Omental fat pad (tissue), 4 donors: ENCODE measurements at places on chromosomes 2 and 18. TPM values are rescaled to one million over a fixed set of nuclear protein-coding genes. Genes with fewer than 3 reads are reported as not detected.

The GPR75 gene
- 8.9 TPM for total RNA-seq

The M1AP gene
- total RNA-seq, result 0.88 TPM

The ELOA2 gene
- not detected for total RNA-seq

DNA sequence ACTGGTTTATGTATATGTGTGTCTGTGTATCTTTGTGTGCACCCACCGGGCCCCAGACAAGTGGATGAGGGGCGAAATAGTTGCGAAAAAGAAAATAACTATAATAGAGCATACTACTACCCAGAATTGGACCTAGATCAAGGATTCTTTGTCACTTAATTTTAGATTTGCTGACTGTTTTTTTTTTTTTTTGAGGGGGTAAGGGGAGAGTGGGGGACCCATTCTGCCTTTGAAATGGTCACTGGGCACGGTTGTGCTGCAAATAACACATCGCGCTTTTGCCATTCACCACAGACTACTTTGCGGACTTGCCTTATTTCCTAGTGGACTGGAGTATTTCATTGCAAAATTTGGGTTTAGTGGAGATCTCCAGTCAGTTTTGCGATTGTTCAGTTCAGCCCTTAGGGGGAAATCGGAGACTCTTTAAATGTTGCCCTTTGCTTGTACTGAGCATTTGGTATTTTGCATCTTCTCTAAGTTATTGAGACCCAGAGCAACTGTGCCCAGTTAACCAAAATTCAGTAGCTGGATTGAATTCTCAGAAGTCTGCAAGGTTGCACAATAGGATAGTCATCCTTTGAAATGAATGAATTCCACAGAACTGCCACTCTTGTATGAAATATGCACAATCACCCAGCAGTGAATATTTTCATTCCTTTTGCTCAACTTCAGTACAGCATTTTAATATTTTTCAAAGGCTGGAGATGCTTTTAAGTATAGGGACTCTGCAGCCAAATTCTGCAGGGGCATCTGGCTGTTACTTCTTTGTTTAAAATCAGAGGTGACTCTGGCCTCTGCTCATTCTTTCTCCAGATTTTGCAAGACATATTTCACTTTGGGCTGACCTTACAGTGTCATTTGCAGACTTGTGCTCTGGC is 2.9 kb downstream of the TRIB2 start:
- DNase-seq, result no peak

DNA sequence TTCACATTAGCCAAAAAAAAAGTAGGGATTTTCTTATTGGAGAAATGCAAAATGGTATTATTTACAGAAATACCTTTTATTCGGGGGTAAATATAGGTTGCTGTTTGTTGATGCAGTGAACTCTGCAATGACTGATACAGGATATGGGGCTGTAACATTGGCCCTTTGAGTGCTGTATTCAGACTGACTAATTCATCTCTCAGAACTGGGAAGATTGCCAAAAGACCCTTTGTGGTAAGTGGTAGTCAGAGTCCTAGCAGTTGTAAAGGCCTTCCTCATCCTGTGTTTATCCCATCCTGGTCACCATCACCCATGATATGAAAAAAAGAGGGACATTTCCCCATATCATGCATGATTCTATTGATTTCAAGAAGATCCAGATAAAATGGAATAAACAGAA is 14.0 kb upstream of the DCC start:
- no peak for DNase-seq

GRCh38 chr2:138640921-138641676 is 139.1 kb downstream of the NXPH2 start:
- DNase-seq, result no peak

The TP53I3 gene
- 44.9 TPM for total RNA-seq

The GAREM2 gene
- total RNA-seq, result 1.8 TPM

DNA sequence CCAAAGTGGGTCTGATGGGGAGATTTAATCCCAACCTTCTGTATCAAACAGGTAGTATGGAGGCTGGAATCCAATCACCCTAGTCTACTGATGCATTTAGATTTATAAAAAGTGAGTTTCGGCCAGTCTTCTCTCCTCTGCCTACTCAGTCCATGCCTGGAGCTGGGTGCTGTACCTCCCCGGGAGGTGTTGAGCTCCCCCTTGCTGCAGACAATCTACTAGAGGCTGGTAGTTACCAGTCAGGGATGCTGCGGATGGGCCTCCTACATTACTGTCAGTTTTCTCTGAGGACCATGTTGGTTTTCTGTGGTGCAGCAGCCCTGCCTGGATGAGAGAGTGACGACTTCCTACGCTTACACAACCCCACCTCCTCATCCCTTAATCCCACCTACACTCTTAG is 118.6 kb upstream of the CELF4 start:
- no peak for DNase-seq

- DNase-seq, result no peak
Observed at GRCh38 chr18:24065906-24066305, 51.4 kb downstream of the TTC39C start.

The OTX1 gene
- 0.37 TPM for total RNA-seq

- no peak for DNase-seq
Observed at GRCh38 chr2:239479471-239479870, 78.7 kb upstream of the HDAC4 start.

The LYPD6 gene
- 13.9 TPM for total RNA-seq

The ASXL3 gene
- total RNA-seq, result 5.4 TPM

GRCh38 chr2:11789243-11789642 is 42.8 kb downstream of the LPIN1 start:
- no peak for DNase-seq

The HOXD8 gene
- 7.2 TPM for total RNA-seq

The KRTCAP3 gene
- 1.8 TPM for total RNA-seq

DNA sequence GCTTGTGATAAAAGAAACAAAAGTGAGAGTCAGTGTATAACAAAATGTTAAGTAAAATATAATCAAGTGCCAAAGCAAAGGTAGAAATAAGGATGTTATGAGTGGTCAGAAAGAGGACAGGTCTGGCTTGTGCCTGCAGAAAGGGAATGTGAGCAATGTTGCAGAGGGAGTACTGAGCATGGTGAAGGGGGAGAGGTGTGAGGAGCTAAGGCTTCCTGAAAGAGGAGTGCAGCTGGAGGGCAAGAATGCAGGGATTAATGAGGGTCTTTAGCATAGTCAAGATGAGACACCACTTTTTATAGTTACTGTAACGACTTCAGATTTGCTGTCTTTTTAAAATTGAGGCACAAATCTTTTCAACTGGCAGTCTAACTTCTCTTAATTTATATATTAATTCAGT is 22.0 kb upstream of the FIGN start:
- DNase-seq, result no peak

DNA sequence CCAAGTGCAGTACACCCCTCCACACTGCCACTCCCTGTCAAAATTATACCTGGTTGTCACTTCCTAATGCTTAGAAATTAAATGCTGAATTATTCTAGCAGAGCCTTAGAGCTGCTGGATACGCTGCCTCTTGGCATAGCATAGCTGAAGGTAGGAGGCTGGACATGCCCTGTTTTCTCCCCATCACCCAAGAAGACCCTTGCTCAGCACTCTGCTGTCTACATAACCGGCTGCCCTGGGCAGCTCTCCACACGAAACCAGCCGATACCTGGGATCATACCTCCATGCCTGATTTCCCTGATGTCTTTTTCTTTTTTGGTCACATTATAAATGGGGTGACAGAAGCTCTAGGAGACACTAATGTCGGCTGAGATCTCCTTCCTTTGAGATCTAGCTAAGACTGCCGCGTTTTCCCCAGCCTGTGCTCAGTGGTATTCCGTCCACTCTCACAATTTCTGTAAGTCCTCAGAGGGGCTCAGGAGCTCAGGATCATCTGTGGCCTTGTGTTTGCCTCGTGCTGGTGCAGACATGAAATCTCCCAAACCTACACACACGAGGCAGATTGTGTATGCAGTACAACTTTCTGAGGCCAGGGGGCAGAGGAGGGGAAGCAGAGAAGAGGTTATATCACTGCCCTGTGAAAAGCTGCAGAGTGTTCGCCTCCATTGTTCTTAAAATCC is 13.5 kb upstream of the ZAP70 start:
- no peak for DNase-seq

The OTOS gene
- not detected for total RNA-seq

DNA sequence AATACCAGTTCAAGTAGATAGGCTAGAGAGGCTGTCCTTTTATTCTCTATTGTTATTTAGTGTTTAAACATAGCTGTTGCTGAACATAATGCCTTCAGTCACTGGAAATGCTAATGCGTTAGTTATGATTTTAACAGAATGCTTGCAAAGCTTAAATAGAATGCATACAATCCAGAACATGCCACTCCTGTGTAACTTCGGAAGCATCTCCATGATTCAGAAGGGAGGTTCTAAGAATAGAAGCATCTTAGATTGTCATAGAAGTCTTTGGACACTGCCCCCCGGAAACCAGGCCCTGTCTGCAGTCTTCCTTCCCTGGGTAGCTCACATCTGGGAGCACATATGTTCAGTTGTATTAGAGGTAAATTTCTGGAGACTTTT is 73.2 kb downstream of the ZNF532 start:
- DNase-seq, result no peak

DNA sequence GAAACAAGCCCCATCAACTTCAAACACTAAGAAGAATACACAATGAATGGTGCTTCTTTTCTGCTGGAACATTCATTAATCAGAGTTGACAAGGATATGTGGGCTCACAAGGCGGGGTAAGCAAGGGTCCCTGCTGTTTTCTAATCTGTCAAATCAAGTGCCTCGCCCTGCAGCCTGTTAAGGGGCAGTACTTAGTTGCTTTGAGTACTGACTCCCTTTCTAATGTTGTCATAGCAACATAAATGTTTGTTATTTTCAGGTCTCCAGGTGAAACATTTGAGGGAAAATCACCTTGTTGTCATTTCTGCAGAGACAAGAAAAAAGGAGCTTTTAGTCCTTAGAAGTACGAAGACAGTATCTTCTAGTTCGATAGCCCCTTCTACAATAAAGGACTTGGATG is 284.7 kb upstream of the PKDCC start:
- DNase-seq, result no peak

- DNase-seq, result no peak
Observed at GRCh38 chr2:230636684-230637271, 75.9 kb upstream of the CAB39 start.

DNA sequence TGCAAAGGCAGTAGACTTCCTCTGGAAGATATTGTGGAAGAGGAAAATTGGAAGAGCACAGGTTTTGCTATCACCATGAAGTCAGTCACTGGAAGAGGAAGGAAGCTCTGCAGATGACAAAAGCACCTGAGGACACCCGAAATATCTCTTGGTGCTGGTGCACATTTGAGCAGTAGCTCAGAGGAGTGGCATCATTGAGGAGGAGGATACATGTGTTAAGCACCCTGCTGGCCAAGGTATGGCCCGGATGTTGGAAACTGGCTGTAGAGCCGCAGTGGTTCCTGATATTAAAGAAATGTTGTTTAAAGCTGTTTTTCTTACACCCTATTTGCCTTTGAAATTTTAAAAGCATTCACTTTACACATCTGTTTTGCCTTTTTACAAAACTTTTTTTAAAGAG is 32.7 kb upstream of the SCYGR2 start:
- DNase-seq, result no peak

The WBP1 gene
- 42.9 TPM for total RNA-seq
